Hematopoietic multipotent progenitor cell treated with erythropoietin and hydrocortisone succinate and interleukin-3 and kit ligand, for 4 days (in vitro differentiated cells): ENCODE measurements at places on chromosomes 16 and 17.

GRCh38 chr17:4163951-4164350, 21.0 kb downstream of the CYB5D2 start:
- DNase-seq, result peak; percentile 48

- DNase-seq, result no peak
Measured at GRCh38 chr16:31331807-31332301, 23.1 kb upstream of the ITGAX start.

DNA sequence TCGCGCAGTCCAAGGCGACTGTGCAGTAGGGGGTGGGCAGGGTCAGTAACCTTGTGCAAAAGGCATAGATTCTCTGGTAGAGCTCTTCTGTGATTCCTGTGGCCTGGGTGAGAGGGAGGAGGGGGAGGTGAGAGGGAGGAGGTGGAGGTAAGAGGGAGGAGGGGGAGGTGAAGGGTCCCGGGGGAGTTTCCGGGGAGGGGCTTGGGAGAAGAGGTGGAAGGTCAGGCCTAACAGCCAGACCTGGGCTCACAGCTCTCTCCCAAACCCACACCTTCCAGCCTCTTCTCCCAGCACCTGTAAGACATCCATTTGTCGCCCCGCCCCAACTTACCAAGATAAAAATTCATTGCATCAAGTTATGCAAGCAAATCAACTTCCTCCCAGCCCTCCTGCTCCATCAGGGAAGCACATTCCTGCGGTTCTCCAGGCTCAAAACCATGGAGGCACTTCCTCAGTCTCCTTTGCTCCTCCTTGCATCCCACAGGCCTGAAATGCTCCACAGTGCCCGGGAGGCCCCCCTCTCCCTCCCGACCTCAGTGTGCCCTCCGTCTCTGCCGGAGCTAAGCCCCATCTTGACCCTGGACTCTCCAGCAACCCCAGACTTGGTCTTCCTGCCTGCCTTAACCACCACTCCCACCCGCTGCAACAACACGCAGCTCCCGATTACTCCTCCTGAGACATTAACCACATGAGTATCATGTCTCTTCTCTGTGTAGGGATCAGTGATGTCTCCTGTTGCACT, 30.5 kb downstream of the PIK3R6 start:
- no peak for DNase-seq

DNA sequence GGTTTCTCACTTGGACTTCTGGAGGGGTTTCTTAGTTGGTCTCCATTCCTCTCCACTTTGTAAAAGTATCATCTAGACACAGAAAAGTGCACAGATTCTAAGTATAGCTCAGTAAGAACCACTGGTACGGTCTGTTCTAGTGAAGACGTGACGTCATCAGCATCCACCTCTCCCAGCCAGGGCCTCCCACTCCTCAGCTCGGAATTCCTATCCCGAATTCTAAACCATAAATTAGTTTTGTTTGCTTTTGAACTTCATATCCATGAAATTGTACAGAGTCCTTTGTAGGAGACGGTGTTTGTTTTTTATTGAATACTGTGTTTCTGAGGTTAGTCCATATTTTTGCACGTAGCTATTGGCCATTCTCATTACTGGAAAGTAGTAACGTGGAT, 25.5 kb downstream of the FOXK2 start:
- no peak for DNase-seq

- no peak for DNase-seq
Measured at GRCh38 chr17:7750321-7750821, 32.8 kb downstream of the DNAH2 start.

- DNase-seq, result peak; percentile 86
Measured at GRCh38 chr17:56833057-56833808, 487 bp downstream of the C17orf67 start.

DNA sequence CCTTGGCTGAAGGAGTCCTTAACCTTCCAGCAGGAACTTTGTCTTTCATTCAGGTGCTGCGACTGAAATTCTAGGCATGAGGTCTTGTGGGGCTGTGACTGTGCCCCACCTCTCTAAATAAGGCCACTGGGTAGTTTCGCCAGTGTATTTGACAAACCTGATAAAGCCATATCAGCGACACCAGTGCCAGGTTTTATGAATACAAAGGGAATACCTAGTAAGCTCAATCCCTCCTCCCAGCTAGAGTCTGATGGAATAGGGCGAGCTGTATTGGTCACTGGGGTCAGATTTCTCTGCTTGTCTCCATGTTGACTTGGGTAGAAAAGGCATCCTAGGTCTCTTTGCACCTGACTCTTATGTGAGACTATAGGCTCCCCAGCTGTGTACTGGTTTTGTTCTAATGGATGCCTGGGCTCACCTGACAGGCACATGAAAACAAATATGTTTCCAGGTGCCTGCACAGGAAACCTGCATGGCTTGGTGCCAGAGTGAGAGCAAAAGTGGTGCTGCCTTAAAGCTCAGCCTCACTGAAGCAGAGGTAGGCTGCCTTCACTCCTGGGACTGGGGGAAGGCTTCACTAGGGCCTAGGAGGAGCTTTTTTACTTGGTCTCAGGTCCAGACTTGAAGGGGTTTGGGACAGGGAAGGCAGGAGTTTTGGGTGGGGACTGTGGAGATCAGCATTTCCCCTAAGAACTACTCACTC, 8.3 kb downstream of the SLC7A6 start:
- DNase-seq, result no peak

GRCh38 chr16:79628501-79628975, 28.0 kb upstream of the MAF start:
- DNase-seq, result peak; percentile 67

- peak; percentile 98 for DNase-seq
Measured at GRCh38 chr17:30477083-30477773, at the start of gene GOSR1. TSS of gene GOSR1 (plus strand) at chr17:30477408. CDS start at chr17:30477434, 26 bp downstream.

DNA sequence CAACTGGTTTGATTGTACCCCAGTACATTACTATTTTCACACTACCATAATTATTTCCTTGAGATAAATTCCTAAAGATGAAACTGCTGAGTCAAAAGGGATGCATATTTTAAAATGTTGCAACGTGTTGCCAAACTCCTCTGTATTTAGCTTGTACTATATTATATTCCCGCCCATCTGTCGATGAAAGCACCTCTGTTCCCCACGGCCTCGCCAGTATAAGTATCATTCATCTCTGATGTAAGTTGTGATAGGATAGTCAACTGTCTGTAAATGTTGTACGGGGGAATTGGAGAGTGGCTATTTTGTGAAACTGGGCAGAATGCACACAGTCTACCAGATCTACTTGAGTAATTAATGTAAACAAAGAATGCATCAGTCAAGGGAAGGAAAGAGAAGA, 47.7 kb upstream of the TNRC6A start:
- DNase-seq, result no peak

DNA sequence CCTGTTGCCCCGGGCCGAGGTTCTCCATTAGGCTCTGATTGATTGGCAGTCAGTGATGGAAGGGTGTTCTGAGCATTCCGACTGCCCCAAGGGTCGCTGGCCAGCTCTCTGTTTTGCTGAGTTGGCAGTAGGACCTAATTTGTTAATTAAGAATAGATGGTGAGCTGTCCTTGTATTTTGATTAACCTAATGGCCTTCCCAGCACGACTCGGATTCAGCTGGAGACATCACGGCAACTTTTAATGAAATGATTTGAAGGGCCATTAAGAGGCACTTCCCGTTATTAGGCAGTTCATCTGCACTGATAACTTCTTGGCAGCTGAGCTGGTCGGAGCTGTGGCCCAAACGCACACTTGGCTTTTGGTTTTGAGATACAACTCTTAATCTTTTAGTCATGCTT, 74.2 kb downstream of the HAPSTR1 start:
- no peak for DNase-seq

GRCh38 chr16:68079626-68080344, 5.4 kb upstream of the NFATC3 start:
- peak; percentile 97 for DNase-seq

DNA sequence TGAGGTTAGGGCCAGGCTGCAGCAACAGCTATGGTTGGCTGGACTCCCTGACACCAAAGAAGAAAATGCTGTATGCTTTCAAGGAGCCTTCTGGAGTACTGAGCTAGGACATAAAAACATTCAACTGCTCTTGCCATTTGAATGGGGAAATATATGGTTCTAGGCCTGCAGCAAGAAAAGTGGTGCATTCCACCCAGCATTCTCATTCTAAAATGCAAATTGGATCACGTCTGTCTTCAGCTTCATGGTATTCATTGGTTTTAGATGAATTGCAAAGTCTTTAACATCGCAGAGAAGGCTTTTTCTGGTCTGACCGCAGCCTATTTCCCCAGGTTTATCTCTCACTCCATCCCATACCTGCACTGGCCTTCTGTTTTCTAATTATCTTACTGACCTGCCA, 27.1 kb upstream of the SOX9 start:
- no peak for DNase-seq

DNA sequence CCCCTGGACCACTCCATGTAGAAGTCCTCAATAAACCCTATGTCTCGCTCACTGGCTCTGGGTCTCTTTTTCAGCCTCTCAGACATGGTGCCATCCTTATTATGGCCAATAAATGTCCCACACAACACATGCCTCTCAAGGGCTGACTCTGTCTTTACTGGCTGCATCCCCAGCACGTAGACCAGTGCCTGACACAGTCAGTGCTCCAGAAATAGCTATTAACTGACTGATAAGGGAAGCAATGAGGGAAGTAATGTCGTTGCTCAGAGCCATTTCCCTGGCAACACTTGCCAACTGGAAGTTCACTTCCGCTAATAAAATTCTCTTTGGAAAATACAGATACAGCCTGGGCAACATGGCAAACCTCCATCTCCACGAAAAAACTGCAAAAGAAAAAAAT, 19.1 kb upstream of the APOH start:
- DNase-seq, result no peak

GRCh38 chr16:62194828-62195227, 158.6 kb upstream of the CDH8 start:
- DNase-seq, result peak; percentile 11

GRCh38 chr17:77376795-77377709, 236.3 kb downstream of the SEC14L1 start:
- DNase-seq, result no peak

GRCh38 chr17:30517786-30518185, 40.6 kb downstream of the GOSR1 start:
- no peak for DNase-seq

GRCh38 chr16:74575175-74575806, 31.6 kb downstream of the GLG1 start:
- DNase-seq, result no peak

DNA sequence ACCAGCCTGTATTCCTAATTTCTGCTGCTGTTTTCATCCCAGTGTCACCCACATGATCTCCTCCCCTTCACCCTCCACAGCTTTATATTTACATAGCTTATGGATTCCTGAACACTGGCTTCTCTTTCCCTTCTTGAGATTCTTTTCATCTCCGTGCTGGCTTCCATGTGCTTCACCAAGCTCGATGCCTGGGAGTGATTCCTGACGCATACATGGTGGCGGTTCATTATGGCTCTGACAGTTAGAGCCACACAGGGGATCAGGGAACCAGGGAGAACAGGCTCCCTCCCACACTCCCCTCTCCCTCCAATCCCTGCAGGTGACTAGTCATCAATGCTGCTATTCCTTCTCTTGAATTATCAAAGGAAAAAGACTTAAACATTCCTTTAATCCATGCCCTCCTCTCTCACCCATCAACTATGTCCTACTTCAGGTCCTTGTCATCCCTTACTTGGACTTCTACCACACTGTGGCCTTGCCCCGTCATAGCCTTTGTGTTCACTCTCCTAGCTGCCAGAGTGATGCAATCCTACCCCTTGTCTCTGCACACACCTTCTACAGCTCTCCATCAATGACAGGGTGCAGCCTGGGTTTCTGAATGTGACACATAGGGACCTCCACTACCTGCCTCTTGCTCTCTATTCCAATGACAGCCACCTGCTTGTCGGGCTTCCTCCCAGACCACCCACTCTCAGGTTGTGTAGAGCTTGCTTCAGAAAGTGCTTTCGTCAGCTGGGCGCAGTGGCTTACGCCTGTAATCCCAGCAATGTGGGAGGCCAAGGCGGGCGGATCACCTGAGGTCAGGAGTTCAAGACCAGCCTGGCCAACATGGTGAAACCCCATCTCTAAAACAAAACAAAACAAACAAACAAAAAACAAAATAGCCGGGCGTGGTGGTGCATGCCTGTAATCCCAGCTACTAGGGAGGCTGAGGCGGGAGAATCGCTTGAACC, 43.6 kb downstream of the MYH13 start:
- no peak for DNase-seq

GRCh38 chr17:71109697-71110096, 940.4 kb downstream of the KCNJ2 start:
- no peak for DNase-seq

- no peak for DNase-seq
Measured at GRCh38 chr17:50739098-50739497, 19.7 kb downstream of the LUC7L3 start.

DNA sequence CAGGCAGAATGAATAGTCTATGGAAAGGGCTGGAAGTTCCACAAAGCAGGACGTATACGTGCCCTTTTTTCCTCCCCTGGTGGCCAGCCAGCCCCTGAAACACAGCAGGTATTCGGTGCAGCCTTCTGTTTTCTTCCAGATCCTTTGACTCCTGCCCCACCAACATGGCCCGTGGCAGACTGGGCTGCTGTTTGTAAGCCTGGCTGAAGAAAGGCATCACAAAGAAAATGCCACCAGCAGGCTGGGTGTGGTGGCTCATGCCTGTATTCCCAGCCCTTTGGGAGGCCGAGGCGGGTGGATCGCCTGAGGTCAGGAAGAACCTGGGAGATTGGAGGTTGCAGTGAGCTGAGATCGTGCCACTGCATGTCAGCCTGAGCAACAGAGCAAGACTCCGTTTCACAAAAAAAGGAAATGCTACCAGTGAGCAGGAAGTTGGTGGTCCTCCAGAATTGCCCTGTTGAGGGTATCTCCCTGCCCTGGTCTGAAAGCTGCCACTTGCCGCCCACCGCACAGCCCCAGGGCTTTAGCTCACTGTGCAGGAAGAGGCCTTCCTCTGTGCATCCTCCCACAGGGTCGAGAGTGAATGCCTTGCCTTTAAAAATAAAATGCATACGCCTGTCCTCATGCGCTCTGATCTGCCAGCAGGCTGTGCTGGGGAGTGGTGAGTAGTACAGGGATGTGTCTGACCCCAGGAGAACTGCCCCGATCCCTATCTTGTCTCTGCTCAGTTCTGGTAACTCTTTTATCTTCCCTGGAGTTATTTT, 587.7 kb downstream of the MAF start:
- peak; percentile 62 for DNase-seq

- DNase-seq, result no peak
Measured at GRCh38 chr17:278055-278675, 74.4 kb downstream of the RPH3AL start.

GRCh38 chr16:88943131-88943664, 33.8 kb downstream of the CBFA2T3 start:
- no peak for DNase-seq
